ENCODE measurements at places on chromosomes 5 and 9.

DNA sequence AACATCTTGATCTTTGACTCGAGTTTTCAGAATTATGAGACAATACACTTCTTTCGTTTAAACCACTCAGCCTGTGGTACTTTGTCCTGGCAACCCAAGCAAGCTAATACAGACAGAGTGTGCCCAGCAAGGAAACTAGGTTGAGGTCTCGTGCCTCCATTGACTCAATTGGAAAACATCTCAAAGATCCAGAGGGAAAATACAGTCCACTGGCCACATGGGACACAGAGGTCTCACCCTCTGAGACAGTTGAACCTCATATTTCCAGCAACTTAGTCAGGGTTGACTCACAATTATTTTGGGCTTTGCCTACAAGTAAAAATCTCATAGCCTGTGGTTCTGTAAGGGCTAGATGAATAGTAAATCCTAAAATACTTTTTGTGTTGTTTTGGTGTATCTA, 631.5 kb downstream of the MTRR start:
- peak; percentile 18 for DNase-seq

DNA sequence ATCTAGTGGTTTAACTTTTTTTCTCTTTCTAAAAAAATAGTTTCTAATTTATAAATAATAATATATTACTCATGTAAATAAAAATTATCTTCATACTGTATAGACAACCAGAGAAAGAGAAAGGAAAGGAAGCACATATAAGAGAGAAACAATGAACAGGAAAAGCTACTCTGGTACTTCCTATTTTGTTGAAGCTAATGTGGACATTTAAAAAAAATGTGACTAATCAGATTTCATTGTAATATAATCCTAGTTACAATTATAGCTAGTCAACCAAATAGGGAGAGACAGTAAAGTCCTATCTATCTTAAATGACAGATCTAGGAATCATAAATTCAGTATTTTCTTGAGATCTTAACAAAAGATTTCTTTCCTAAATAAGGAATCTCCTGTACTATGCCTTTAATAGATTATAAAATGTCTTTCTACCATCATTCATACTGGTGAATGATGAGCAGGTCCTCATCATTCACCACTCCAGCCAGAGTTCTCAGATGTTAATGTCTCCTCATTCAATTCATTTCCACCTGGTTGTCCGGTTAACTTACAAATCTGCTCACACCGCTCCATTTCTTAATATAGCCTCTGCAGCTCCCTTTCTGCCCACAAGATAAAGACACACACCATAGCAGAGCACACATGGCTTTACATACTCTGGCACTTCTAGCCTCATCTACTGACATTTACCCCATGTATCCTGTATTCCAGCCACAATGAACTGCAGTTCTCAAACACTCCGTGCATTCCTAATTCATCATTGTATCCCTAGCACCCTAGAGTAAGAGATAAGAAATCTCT, 30.9 kb downstream of the ZFR start:
- DNase-seq: no peak

GRCh38 chr9:99411479-99412115, 189.5 kb downstream of the SEC61B start:
- DNase-seq: no peak

GRCh38 chr9:112037281-112038016, 137.6 kb downstream of the SUSD1 start:
- DNase-seq: peak; percentile 72

- no peak for DNase-seq
These were observed 4.2 kb upstream of the HAVCR2 start for GRCh38 chr5:157113002-157113401.

DNA sequence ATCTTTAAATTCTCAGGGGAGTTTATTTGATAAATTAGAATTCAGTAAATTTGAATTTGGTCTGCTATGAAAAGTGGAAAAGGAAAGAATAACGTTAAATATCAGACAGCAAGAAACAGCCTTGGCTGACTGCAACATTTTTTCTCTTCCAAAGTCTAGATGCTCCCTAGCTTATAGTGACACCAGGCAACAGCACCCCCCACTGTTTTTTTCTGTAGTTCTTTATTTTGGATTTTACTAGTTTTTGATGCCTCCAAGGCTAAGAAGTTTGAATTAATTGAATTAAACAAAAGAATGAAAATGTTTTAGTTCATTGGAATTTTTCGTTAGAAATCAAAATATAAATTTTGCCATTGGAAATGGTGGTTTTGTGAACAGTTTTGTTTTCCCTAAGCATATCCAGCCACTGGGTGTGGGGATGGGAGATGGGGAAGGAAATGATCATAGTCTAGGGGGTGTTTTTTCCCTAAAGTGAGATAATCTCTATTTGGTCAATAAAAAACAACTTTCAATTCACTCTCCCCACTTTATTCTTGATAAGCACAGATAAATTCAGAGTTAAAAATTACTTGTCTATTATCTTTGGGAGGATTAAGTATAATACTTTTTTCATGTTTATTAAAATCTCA, 199.3 kb upstream of the CD180 start:
- DNase-seq: no peak

GRCh38 chr5:24598956-24599355, 45.8 kb downstream of the CDH10 start:
- no peak for DNase-seq

- DNase-seq: no peak
These were observed 67.0 kb downstream of the NDFIP1 start for GRCh38 chr5:142175461-142176142.

- no peak for DNase-seq
These were observed 115.8 kb downstream of the EMB start for GRCh38 chr5:50325237-50325832.

DNA sequence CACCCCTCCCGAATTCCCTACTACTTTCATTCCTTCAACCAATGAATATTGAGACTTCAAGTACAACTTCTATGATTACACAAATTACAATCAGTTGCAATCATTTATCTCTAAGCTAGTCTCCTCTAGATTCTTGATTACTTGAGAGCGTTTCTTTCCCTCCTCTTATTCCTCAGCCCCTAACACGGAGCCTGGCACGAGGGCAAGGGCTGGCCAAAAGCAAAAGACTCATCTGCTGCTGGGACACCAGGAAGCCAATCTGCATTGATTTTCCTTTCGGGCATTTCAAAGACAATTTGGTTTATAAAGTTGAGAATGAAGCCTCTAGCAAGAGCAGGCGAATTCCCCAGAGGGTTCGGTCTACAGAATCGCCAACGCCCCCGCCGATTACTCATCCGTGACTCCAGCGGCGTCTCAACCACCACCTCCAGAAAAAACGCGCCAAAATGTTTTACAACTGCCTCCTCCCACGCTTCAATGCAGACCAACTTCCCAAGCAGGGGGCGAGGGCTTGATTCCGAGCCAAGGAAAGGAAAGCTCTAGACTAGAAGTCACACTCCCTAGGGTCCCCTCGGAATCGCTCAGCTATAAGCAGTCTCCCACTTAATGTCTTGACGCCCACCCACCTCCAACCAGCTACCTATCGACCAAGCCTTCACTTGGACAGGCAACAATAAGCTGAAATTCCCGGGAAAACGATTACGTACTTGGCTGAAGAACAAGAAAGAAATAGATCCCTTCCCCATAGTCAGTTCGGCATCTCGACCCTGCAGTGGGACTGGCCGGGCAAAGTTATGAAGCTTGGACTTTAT, 1.5 kb downstream of the PCSK1 start:
- DNase-seq: no peak

DNA sequence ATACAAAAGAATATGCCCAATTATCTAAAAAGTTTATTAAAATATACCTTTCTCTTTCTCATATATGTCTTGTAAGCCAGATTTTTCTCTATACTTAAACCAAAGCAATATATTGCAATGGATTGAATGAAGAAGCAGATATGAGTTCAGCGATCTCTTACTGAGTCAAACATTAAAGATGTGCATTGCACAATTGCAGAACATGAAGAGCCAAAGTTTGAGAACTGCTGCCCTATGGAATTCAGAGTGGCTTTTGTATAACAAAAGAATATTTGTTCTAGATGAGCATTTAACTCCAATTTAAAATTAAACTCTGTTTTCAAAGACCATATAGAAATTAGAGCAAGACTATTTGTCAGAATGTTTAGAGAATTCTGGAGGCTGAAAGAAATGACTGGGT, 519.0 kb upstream of the DAB2 start:
- DNase-seq: no peak

- no peak for DNase-seq
These were observed 778 bp upstream of the PPP6C start for GRCh38 chr9:125190361-125190801.

DNA sequence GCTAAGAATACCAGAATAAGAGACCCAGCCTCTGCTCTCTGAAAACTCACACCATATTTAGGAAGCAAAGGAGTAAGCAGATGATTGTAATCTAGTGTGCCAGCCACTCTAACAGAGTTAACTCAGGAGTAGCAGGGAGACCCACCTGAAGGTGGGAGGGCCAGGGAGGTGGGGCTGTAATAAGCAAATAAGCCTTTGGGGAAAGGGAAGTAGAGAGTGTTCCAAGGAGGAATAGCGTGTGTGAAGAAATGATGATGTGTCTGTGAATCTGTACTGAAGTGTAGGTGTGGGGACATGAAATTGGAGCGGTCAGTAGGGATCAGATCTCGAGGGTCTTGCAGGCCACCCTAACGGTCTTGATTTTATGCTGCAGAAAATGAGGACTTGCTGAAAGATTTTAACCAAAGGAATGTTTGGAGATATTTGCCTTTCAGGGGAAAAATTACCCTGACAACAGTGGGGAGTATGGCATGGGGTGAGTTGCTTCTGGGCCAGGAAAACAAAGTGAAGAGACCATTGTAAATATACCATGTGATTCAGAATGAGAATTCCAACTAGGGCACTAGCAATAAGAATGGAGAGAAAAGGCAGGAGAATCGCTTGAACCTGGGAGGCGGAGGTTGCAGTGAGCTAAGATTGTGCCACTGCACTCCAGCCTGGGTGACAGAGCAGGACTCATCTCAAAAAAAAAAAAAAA, 44.1 kb upstream of the FSD1L start:
- DNase-seq: no peak

- DNase-seq: no peak
These were observed 1.6 kb downstream of the ZNF782 start for GRCh38 chr9:96852676-96853075.

DNA sequence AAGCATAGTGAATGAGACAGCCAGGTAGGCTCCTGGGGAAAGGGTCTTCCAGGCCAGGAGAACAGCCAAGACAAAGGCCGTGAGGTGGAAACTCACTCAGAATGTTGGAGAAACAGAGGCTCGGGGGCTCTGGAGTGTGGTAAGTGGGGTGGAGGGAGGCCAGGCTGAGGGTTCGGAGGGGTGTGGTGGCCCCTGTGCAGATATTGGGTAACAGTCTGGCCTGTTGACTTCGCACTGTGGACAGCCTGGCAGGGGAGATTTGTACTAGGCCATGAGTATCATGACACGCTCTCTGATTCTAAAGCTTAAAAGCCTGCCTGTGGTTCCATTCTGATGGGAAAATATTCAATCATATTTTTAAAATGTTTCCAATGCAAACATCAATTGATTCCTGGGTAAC, 239.3 kb downstream of the GADD45G start:
- no peak for DNase-seq

GRCh38 chr9:78118742-78119473, 87.3 kb upstream of the GNAQ start:
- no peak for DNase-seq

- no peak for DNase-seq
These were observed 160.4 kb downstream of the RGS3 start for GRCh38 chr9:113623851-113624485.

DNA sequence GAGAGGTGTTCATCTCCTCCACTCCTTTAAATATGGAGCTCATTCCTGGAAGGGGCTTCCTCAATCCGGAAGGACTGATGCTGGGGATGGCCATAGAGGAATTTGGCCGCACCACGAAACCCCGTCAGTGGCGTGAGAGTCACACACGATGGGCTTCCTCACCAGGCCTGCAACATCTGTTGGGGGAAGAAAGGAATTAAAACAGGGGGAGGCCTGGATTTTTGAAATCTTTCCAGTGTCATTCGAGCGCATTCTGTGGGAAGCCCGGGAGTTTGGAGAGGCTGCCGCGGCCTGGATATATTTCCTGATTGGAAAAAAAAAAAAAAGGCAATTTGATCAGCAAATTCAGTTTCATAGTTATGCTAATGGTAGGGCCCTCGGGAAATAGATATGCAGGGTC, 76.3 kb upstream of the ORM1 start:
- DNase-seq: no peak
